ENCODE measurements at places on chromosomes 3 and 15.

GRCh38 chr3:127573912-127574311 lies 16.6 kb downstream of the TPRA1 start:
- DNase-seq: no peak

DNA sequence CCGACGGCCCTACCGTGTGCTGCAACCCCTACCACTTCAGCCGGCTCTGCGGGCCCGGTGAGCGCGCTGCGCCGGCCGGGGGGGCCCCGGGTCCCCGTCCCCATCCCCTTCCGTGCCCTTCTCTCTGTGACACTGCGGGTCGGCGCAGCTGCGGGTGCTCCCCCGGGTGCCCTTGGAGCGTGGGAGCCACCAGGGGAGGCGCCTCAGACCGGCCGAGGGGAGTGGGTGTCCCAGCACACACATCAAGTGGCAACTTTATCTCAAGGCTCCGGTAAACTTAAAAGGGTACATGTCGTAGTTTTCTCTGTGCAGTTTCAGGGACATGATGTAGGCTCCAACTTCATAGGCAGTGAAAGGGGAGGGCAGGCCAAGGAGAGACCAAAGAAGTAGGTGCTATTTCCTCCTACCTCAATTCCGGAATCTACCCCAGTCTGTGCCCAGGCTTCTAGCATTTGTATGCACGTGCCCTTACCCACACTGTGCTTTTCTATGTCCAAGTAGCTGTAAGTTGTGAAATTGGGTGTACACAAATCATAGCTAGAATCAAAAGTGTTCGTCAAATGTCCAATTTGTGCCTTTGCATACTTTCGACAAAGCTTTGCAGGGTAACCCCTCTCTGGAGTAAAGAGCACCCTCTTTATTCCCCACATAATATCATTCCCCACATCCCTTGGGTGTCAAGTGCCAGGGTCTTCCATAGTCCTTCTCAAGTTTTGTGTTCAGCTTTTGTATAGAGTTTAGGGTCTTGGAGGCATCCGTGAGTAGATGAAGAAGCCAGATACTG lies 2.2 kb downstream of the SMAD6 start:
- DNase-seq: no peak

GRCh38 chr3:99549957-99550603 lies 88.3 kb upstream of the COL8A1 start:
- no peak for DNase-seq

GRCh38 chr15:66178531-66178910 lies 75.0 kb downstream of the MEGF11 start:
- DNase-seq: no peak

DNA sequence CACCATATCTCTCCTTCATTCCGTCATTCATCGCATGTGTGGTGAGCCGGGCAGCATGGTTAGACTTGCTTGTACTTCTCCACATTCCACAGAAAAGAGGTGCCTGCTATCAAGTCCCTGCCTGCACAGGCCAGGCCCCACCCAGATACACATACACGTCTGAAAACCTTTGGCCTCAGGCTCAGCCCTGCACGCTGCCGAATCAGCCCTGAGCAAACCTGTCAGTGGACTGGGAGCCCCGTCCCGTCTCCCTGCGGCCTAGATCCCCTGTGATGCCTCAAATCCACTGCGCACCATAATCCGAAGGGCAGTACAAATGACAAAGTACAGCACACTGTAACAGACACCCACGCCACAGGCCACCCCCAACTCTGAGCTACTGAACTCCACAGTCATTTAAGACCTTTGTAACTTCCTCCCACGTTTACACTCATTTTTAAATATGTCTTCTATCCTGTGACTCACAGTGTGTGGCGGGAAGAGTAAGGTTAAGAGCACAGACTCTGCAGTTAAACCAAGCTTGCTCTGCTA lies 67.1 kb downstream of the MB21D2 start:
- DNase-seq: peak; percentile 64

DNA sequence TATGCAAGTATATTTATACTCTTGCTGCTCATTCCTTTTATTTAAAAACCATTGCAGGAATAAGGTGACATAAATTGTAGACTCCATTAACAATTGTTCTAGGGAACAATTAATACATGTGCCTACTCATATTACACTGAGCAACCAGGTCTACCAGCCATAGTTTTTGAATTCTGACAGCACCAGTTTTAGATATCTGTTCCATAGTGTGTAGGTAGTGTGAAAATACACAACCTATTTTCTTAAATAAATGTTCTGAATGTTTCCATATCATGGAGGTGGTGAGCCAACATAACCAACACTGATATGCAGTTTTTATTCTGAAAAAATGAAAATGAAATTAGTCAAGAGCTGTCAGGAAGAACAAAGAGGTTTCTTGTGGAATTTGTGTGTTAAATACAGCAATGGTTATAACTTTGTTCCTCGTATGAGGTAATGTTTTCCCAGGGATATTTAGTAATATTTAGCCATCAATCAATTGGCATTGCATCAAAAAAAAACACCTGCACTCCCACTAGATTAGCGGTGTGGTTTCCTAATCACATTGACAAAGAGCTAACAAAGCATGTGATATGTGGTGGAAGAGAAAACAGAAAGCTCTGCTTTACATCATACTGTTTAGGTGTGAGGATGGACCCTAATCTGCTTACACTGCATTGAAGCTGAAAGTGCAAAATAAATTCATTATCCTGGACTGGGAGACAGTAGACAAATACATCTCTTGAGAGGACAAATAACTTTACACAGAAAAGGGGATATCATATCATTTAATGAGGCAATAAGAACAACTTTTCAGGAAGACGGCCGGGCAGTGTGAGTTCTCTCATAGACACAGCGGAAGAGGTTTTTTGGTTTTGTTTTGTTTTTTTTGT lies 369.5 kb upstream of the THBS1 start:
- DNase-seq: no peak

Data from ureter (tissue), 1 donor.